Fibroblast of skin of right quadriceps (primary cell): ENCODE measurements at places on chromosomes 1 and 21.

- DNase-seq = no peak
Measured at GRCh38 chr1:41431490-41432350, 52.8 kb downstream of the EDN2 start.

GRCh38 chr1:201958348-201958747 is 3.0 kb downstream of the TIMM17A start:
- DNase-seq = no peak

DNA sequence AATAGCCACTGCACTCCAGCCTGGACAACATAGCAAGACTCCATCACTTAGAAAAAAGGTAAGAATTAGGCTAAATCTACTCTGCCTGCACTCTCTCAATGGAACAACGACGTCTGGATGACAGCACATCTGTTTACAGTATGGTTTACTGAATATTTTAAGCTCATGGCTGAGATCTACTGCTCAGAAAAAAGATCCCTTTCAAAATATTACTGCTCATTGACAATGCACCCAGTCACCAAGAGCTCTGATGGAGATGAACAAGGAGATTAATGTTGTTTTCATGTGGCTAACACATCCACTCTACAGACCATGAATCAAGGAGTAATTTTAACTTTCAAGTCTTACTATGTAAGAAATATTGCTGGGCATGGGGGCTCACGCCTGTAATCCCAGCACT is 58.0 kb downstream of the SLC27A3 start:
- no peak for DNase-seq

- no peak for DNase-seq
Measured at GRCh38 chr1:117107364-117107763, 14.2 kb downstream of the TRIM45 start.

DNA sequence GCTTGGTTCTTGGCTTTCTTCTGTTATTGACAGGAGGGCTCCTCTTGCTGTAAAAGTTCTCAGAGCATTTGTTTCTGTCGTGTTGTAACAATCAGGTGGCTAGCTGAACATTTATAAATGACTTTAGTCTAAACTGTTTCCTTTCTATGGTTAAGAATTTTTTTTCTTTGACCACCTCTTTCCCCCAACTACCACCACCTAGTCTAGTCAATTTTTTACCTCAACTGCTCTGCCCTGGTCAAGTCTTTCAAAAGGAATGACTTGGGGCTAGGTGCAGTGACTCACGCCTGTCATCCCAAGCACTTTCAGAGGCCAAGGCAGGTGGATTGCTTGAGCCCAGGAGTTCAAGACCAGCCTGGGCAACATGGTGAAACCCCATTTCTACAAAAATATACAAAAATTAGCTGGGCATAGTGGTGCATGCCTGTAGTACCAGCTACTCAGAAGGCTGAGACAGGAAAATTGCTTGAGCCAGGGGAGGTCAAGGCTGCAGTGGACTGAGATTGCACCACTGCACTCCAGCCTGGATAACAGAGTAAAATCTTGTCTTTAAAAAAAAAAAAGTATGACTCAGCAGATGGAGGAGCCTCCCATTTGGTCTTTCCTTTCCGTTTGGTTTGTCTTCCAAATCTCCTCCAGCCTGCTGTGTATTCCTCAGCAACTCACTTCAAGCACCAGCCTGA is 40.7 kb downstream of the MAP3K21 start:
- peak; percentile 4 for DNase-seq

DNA sequence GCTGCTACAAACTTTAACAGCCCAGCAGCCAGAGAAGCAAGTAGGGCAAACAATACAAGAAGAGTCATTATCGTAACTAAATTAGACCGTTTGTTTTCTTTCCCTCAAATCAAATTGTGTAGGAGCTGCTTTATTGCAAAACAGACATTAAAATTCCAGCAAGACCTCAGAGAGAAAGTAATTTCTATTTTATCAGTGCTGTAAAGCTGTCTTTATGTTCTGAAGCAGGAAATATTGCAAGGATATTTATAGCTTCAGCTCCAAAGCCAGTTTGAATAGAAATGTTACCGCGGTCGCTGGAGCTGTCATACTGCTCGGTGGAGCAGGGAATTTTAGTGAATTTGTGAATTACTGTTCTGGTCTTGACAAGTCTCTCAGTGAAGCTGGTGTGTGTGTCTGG is 503.8 kb upstream of the PLXNA2 start:
- DNase-seq = peak; percentile 33

DNA sequence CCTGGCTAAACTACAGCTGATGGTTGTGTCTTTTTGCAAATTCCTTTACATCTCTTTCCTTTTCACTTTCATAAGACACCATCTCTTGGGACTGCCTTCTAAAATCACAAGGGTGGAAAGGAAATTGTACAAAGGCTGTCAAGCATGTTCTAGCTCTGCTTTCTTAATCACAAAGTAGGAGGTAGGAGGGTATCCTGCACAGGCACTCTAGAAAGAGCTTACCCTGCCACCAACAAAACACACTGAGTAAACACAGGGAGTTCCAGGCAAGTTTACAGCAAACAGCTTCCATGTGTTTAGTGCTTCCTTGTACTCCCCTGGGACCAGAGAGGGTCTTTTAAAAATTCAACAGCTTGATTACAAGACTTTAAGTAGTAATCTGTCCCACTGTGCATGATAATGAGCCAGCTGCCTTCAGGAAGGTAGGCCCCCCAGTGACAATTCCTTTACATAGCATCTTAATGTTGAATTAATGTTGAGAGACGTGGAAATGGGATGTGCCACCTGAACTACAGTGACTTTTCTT is 2.4 kb downstream of the PLPP3 start:
- peak; percentile 60 for DNase-seq

GRCh38 chr1:40880813-40881549 is 18.8 kb upstream of the CITED4 start:
- DNase-seq = no peak

DNA sequence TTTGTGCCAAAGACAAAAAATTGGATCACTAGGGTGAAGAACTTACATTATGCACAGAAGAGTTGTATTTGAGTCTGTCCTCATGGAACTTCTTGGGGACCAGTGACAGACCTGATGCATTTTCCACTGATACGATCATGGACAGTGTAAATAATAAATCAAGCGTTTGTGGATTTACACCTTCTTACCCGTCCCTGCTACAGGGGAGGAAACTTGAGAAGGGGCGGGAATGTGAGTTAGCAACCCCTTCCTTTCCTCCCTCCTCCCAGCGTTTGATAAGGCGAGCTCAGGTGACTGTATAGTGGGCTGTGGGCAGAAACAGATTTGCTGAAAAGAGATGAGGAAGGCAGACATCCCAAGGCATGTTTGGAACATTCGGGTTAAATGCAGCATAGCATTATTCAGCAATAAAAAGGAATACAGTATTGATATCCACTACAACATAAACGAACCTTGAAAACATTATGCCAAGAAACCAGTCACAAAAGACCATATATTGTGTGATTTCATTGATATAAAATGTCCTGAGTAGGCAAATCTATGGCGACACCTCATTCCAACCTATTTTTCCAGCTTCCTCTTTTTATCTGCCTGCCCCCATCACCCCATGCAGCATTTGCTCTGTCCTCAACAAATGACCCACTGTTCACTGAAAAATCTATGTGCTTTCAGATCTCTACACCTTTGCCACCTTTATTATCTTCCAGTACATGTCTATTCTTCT is 128.7 kb downstream of the ZZZ3 start:
- no peak for DNase-seq

- no peak for DNase-seq
Measured at GRCh38 chr1:94643819-94644218, 102.3 kb upstream of the F3 start.

GRCh38 chr1:213914392-213914791 is 73.4 kb upstream of the PROX1 start:
- no peak for DNase-seq

DNA sequence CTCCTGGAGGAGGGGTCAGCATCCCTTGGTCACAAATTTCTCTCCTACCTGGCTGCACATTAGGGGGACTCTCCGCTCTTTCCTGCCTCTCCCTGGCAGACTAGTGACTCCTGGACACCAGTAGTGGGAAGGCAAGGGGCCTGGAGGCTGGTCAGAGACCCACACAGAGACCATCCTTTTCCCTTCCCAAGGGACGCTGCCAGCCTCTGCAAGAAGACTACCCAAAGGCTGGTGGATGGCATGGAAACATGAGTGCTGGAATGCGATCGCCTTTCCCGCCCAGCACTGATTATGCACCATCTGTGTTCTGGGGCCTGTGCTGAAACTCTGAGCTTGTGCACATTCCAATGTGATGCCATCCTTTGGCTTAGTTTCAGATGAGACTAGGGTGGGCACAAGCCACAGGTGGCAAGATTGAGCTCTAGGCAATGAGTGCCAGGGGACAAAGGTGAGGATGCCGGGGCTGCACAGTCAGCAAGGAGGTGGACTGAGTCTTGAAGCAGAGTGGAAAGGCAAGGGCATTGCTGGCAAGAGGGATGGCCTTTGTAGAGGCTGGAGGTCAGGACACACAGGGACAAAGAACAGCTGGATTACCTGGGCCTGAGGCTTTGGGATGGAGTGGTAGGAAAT is 12.6 kb upstream of the EPS8L3 start:
- no peak for DNase-seq

GRCh38 chr1:230104395-230105244 is 37.6 kb downstream of the GALNT2 start:
- DNase-seq = peak; percentile 100

- DNase-seq = no peak
Measured at GRCh38 chr1:229884765-229885164, 182.3 kb upstream of the GALNT2 start.

DNA sequence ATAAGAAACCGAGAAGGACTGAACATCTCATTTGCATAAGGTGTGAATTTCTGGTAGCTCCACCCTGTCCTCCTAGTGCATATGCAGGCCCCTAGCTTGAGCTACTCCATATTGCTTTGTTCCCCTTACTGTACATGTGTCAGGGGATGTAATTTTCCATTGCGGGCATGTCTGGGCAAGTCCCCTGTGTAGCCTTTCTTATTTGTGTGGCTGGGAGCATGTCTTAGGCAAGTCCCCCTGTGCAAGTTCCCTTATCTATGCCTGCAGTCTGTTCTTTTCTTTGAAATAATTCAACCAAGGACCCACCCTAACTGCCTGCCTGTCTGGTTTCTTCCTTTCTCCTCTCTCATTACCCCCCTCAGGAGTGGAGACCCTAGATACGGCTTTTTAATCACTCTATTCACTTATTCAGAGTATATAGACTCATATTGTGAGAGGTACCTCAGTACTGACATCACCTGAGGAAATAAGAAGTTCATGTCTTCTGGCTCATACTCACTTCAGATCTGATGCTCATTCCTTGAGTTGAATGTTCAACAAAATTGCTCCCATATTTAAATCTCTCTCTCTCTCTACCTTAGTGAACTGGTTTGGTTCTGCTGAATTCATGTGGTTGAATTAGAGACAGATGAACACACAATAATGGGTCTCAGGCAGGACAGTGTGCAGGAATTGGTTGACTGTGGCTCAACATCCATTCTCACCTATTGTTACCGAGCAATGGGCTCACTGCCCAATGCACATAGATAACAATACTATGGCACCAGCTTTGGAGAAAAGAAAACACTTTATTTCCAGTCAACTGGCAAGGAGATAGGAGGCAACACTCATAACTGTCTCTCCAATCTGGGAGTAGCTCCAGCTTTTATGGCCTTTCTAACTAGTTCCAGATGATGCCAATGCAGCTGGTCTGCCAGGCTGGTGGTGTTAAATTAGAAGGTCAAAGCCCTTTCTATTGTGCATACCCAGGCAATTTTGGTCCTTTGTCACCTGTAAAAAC is 27.9 kb upstream of the NPL start:
- no peak for DNase-seq

GRCh38 chr1:117674521-117675400 is 68.9 kb downstream of the TENT5C start:
- DNase-seq = peak; percentile 26

DNA sequence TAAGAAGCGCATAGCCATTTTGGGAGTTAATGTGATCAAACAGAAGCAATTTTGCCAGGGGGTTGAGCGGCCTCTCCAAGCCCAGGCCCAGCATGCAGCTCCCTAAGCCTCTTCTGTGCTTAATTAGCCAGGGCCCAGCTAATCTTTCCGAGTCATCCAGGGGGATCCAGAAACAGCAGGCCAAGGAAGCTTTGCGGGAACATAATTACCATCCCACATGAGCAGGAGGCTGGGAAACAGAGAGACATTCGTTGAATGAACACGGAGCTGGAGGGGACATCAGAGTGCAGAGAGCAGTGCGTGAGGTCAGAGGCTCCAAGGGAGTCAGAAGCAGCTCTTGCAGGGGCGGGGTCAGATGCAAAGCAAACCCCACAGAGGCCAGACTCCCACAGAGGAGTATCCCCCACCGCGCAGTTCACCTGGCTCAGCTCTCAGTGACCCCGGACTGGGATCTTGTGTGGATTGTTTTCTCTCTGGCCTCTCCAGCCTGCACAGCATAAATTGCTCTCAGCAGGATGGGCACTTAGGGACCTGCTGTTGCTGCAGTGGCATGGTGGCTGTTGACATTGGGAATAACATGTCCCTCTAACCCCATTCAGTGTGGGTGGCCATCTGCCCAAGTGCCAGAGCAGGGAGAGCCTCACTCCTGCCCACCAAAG is 657.4 kb downstream of the AJAP1 start:
- no peak for DNase-seq

DNA sequence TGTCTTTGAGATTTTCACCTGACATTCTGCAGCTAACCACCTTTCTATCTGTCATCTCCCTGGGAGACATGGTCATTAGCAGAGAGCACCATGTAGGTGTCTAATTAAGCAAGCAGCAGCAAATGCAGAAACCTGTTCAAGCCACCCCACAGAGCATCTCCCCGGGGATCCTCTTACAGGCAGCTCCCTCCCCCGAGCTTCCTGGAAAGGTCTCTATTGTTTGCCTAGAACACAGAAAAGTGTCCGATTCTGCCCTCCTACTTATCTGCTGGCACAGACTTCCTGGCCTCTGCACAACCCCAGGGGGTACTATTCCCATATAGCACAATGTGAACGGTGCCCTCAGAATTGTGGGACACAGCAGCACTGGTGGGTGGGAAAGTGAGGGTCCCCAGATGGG is 46.1 kb downstream of the PLEKHA6 start:
- no peak for DNase-seq

- DNase-seq = no peak
Measured at GRCh38 chr1:168035345-168035744, 98.5 kb upstream of the MPC2 start.

- DNase-seq = no peak
Measured at GRCh38 chr1:25567710-25568089, 24.3 kb downstream of the LDLRAP1 start.

DNA sequence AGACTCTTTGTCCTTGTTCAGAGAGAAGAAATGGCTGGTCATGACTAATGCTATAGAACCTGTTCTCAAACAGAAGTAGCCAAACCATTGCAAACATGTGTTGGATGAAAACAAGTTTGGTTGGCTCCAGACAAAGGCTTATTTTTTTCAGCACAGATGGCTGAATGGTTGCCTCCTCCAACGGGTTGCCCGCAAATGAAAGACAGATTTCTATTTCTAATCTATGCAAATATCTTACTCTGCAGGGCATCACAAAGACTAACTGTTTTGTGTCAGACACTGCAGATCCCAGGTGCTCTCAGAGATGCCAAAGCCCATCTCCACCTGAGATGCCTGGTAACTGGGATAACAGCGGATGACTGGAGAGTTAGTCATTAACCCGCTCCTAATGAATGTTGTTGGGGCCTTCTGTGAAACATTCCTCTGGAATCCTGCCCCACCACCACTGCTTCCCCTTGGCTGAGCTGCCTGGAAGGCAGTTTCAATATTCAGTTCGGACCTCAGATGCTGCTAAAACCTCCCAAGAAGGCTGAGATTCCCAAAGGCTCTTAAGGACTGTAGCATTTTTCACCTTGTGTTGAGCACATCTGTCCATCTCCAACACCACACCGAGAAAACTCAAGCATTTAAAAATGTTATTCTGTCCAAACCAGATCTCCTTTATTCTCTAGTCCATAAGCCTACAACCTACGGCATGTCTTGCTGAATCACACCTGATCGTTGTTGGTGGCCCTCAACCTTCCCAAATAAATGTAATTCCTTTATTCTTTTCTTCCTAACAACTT is 104.4 kb downstream of the PTPN14 start:
- DNase-seq = peak; percentile 98
